Osteocyte (in vitro differentiated cells): ENCODE measurements at places on chromosomes 5 and 9.
A peak's percentile ranks its signal among the peaks of the same experiment; 100 is the strongest.

DNA sequence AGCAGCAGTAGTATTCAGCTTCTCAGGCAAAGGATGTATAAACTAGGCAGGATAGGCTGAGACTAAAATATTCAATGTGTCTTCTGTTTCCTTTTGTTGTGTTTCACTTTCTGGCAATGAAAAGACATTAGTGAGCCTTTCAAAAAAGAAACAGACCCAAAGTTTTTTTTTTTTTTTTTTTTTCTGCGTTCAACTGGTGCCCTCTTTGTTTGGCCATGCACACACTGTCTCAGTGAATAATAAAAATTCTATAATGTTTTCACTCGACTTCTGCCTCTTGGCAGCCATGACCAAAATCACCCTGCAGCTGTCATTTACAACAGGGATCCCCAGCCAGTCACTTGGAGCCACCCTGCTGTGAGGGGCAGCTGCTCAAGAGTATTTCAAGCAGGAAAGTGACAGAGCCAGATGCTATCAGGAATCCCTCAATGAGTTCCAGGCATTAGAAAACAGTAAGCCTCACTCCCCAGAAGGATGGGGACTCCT lies 44.0 kb upstream of the MAN2A1 start:
- no peak for DNase-seq

DNA sequence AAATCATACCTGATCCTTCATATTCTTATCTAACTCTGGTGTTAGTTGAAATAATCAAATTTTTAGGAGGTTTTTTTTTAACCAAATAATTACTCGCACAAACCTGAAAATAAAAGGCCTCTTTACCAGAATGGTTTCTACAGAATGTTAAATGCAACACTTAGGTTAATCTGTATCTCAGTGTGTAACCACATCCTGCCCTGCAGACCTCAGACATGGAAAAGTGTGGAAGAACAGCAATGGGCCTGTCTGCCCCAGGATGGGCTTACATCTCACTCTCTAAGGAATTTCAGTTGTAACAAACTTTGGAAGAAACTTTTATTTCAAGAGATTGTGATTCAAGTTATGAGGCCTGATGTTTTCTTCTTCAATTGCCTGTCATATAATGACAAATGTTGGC lies 32.5 kb upstream of the MIER3 start:
- DNase-seq, result no peak

DNA sequence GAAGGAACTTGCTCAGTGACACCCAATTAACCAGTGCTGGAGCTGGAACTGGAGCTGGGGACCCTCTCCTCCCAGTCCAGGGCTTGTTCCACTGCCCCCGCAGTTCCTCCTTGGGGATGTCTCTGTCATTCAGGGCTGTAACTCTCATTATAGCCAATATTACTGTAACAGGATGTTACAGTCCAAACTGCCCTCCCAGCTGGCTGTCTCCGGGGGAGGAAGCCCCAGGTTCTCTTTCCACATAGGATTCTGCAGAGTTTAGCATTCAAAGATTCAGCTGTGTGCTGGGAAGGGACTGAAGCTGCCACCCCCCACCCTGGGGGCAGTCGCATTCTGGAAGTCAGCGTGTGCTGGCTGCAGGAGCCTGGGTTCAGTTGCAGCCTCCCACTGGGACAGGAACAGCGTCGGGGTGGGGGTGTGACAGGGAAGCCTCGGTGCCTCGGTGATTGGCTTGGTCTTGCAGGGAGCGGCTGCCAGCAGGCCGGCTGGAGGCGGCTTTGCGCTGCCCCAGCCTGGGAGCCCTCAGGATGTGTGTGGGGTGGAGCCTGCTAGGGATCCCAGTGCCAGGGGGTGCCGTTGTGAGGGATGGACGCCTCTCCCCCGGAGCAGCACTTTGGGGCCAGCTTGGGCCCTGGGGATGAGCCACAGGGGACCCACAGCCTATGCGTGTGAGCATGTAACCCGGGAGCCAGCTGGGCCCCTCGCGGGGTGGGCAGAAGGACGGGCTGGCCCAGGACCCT lies 101.1 kb downstream of the RGS3 start:
- DNase-seq, result peak; percentile 91

GRCh38 chr9:3875361-3876132 lies 349.7 kb upstream of the RFX3 start:
- DNase-seq, result no peak

GRCh38 chr9:75914883-75915452 lies 24.5 kb downstream of the PCSK5 start:
- no peak for DNase-seq

DNA sequence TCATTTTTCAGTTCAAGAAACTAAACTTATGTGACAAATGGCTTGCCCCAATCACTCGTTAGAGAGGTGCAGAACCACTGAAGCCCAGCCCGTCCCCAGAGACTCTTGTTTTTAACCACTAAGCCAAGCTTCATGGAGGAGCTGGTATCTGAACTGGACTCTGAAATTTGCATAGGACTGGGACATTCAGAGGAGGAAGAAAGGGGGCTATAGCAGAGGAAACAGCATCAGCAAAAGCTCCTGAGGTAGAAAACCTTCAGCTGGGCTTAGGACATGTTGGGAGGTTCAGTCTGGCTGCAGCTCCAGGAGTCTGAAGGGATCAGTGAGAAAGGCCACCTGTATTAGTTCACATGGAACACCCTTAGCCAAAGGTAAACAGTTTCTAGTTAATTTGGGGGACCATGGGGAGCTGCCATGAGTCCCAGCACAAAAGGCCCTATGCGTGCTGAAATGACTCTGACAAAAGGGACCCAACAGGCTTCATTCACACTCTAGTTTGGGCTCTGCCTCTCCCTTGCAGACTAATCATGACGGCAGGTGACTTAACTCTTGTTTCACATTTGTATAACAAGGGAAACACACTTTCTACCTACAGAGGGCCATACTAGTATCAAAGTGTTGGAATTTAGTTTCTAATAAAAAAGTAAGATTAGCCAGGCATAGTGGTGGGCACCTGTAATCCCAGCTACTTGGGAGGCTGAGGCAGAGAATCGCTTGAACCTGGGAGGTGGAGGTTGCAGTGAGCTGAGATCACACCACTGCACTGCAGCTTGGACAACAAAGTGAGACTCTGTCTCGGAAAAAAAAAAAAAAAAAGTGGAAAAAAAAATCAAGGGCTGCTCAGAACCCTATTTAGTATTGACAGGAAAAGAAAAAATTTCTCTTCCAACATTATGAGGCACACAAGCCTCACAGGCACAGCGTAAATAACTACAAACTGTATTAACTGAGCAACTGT lies 10.2 kb downstream of the FBXO10 start:
- DNase-seq, result no peak

DNA sequence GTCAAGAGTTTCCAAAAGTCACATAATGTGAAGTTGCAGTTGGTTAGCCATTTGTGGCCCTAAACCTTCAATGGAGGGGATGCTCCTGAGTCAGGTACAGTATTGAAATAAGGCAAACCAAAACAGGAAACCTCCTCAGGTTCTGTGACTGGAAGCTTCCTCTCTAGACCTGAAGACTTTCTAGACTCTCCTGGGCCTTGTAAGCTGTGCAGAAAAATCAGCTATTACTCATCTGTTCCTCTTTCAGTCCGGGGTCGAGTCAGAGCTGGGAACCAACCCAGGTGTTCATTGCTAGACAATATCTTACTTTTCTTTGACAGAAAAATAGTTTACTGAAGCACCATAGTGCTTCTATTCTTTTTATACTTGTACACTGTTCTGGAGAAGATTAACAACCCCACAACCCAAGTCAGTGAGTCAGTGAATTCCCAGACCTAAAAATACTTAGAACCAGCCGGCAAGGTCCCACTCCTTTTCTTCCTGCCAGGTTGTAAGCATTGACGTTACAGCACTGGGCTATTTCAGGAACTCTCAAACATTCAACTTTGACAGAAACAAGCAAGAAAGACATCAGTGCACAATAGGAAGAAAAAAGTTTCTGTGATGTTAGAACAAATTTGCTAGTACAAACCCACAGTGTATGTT lies 47.3 kb downstream of the FSTL4 start:
- no peak for DNase-seq

GRCh38 chr5:153953411-153953810 lies 85.3 kb downstream of the FAM114A2 start:
- peak; percentile 7 for DNase-seq

DNA sequence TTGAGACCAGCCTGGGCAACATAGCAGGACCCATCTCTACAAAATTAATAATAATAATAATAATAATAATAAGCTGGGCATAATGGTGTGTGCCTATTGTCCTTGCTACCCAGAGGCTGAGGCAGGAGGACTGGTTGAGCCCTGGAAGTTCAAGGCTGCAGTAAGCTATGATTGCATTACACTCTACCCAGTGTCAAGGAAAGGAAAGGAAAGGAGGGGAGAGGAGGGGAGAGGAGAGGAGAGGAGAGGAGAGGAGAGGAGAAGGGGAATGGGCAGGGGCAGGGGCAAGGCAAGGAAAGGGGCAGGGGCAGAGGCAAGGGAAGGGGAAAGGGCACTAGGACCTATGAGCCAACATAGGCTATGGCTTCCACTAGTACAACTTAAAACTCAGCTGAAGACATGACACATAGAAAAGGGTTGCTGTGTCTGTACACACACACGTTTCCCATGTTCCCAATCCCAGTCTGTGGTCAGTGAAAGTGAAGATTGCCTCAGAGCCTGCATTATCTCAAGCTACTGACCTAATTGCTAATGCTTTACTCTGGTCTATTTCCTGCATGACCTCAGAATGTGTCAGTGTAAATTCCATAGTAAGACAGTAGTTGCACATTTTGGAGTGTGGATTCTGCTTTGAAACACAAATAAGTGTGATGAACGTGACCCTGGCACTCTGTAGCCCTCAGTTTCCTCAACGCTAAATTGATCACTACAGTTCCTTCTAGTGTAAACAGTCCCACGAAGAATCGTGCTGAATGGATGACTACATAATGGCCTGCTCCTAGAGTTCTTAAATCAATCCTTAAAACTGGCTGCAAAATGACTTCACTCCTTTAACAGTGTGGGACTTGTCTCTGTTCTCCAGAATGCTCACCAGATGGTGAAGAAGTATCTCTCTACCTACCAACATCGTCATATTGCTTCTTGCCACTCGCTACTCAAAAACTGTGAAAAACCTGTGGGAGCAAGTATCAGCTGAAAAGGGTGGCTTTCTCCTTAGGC lies 497.0 kb downstream of the RAB3C start:
- no peak for DNase-seq

DNA sequence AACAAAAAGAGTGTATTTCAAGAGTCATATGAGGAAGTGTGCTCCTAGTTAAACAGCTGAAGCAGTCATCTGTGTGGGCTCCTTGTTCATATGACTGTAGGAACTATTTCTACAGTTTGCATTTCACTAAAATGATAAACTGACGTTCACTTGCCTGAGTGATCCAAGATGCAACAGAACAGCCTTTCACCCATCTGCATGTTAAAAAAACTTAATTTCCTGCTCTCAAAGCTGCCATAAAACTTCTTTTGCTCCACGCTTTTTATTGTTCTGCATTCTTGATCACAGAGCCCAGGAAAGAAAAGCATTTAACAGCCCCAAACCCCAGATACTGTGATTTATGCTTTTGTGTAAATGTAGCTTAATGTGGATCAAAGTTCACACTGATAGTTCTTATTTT lies 43.9 kb downstream of the ZNF608 start:
- DNase-seq, result no peak
